ENCODE measurements at places on chromosomes 3 and 15.

DNA sequence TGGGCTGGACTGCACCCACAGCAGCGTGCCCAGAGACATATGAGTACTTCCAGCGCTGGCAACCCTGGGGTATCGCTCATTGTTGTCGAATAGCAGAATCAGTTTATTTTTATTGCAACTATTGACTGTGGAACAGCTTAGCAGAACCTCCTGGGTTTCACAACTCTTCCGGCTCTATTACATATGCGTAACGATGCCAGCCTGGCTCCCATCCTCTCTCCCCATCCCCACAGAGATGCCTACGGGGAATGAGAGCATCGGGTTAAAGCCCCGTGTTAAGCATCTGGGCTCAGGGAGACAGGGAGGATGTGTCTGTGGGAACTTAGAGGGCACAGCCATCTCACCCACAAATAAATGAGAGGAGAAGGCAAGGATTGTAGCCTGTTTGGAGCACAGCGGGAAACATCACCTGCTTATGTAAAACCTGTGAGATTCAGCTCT lies 76.6 kb upstream of the DLG1 start:
- peak; percentile 28 for DNase-seq

DNA sequence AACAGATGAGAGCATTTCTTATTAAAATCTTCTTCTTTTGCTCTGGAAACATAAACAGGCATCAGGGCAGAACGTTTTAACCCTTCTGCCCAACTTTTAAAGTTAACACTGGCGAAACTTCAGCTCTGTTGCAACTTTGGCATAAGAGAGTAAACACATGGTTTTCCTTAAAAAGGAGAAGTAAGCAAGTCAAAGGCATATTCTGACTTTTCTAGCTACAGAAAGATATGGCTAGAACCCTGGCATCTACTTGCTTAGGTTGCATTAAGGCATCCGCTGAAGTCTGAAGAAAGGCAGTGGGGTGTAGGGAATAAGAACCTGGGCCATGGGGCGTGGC lies 13.3 kb upstream of the IL16 start:
- no peak for DNase-seq

- peak; percentile 71 for DNase-seq
Observed at GRCh38 chr3:46848271-46849044, 14.8 kb downstream of the MYL3 start.

DNA sequence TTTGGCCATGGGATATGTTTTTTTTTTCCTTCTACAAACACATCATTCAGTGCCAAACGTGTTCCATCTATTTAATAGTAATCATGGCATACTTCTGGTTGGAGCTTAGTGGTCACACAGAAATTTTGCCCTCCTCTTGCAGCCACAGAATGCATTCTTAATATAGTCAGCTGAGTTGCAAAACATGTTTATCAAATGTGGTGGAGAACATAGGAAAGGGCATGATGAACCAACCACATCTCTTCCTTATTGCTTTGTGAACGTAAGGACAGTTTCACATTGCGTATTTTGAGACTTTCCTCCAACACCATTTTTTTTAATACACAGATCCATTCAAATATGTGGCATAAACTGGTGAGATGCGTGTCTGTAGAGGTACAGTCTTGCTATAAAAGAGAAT lies 106.8 kb downstream of the BBX start:
- DNase-seq = no peak

GRCh38 chr3:111728566-111728935 lies 130.5 kb upstream of the PHLDB2 start:
- no peak for DNase-seq

DNA sequence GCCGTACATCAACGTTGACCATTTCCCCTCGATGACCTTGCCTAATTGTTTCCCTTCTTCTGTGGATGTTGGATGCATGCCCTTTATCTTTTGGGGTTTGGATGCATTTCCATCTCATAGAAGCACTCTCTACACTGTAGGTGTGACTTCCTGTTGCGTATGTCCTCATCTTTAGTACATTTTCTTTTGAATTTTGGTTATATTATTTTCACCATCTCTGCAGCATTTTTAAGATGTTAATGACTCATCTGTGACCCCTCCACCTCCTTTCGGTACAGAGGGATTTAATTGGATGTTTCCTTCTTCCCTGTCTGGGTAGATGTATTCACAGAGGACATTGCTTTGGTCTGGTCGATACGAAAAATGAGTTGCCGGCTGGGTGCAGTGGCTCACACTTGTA lies 172.1 kb downstream of the APBA2 start:
- DNase-seq = no peak

All from suprapubic skin (tissue), 4 donors.